Activated CD8-positive, alpha-beta memory T cell treated with anti-CD3 and anti-CD28 coated beads, Interleukin-2, amount 10 ng/mL, durations not matched to agents 7 days and 5 days (primary cell): ENCODE measurements at places on chromosomes 4 and X. TPM values are rescaled to one million over a fixed set of nuclear protein-coding genes. Genes with fewer than 3 reads are reported as not detected.

Gene NEIL3
- 40.5 TPM for total RNA-seq

DNA sequence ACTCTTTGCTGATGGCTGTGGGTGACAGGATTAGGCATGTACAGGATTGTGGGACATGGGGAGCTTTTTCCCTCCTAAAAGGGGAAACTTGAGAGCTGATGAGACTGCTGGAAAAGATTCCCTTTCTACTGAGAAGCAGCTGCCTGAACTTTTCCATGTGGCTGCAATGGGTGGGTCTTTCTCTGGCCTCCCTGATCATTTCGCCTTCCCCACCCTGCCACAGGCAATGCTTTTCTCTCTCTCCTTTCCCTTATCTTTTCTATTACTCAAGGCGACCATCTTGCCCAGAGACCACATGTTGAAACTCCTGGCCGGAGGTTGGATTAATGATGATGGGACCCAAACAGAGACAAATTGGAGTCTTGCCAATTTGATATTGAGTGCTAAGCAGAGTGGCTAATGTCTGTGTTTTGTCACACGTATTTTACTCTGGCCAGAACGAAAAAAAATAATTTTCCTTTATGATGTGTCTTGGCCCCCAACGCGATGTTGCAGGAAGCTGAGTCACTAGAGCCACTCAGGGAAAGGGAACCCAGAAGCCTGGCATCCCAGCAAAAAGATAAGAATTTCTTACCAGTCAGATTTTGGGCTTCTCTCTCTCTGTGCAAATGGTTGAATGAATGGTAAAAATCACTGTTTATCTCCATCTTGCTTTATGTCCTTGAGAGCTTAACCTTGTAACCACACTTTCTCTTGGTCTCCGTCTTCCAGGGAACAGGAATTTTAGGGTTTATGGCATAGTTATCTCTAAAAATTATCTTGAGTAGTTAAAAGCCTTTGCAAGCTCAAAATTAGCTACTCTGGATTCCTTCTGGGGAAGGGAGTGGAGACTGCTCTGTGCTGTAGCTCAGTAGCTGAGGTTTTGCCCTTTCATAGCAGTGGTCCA is 19.4 kb upstream of the ATP8A1 start:
- DNase-seq: no peak

GRCh38 chr4:3212391-3213105 is 36.4 kb upstream of the MSANTD1 start:
- no peak for DNase-seq

DNA sequence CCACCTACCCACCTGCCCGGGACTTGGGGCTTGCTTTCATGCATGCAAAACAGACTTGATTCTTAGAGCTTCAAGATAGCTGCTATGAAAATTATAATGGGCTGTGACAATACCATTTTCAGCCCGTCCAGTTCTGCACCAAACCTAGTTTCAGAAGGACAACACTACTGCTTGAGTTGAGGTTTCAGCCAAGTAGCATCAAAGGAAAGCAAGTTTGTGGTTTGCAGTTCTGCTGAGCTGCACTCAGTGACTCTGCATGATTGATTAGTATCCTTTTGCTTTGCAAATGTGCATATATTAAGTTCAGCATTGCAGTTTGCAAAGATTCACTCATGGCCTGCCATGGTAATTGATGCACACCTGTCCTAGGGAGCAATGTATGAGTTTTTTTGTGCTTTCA is 442.7 kb downstream of the RPA4 start:
- no peak for DNase-seq

Gene ACSL1
- 26.0 TPM for total RNA-seq

Gene IQCM
- total RNA-seq: not detected

Gene MAOB
- total RNA-seq: not detected

GRCh38 chrX:45208121-45208856 is 7.6 kb upstream of the DIPK2B start:
- DNase-seq: no peak

Gene ZCCHC18
- total RNA-seq: 3.3 TPM

- no peak for DNase-seq
These were observed 16.6 kb upstream of the HPGDS start for GRCh38 chr4:94359221-94359620.

GRCh38 chrX:121050781-121051180 is 3.4 kb downstream of the GLUD2 start:
- no peak for DNase-seq

Gene RBM46
- total RNA-seq: not detected

DNA sequence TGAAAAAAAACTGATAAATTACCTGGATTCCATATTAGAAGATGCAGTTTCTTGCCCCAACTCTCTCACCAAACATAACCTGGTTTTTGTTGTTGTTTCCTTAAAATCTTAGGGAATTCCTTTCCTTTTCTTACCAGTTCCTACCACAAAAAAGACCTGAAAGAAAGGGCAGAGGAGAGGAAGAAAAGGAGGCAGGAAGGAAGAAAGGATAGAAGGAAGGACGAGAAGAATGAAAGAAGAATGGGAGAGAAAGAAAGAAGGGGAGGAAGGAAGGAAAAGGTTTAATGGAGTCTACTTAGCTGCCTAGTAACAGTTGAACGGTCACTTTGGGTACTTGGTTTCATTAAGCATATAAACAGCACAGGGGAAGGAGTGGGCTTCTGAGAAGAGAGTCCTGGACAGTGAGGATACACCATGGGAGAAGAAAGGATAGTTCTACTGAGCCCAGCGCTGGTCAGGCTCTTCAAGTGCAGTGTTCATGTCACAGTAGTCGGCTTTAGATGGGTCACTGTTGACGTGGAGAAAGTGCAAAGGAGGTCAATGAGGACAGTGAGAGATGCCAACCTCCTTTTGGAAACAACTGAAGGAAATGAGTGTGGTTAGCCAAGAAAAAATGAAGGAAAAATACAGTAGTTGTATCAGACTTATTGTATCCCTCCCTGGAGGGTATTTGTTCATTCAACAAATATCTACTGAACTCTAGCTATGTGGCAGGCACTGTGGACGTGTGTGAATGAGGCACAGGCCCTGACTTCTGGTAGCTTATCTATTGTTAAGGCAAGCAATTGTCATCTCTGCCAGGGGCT is 1.1 kb upstream of the CHIC2 start:
- no peak for DNase-seq

- no peak for DNase-seq
These were observed 54.2 kb downstream of the QRFPR start for GRCh38 chr4:121326597-121326996.

GRCh38 chr4:40662962-40663604 is 33.4 kb upstream of the RBM47 start:
- no peak for DNase-seq

Gene PPBP
- total RNA-seq: not detected
